Non-pigmented ciliary epithelial cell (primary cell): ENCODE measurements at places on chromosomes 1 and 21.

- no peak for DNase-seq
Observed at GRCh38 chr21:46021398-46021797, 39.8 kb downstream of the COL6A1 start.

DNA sequence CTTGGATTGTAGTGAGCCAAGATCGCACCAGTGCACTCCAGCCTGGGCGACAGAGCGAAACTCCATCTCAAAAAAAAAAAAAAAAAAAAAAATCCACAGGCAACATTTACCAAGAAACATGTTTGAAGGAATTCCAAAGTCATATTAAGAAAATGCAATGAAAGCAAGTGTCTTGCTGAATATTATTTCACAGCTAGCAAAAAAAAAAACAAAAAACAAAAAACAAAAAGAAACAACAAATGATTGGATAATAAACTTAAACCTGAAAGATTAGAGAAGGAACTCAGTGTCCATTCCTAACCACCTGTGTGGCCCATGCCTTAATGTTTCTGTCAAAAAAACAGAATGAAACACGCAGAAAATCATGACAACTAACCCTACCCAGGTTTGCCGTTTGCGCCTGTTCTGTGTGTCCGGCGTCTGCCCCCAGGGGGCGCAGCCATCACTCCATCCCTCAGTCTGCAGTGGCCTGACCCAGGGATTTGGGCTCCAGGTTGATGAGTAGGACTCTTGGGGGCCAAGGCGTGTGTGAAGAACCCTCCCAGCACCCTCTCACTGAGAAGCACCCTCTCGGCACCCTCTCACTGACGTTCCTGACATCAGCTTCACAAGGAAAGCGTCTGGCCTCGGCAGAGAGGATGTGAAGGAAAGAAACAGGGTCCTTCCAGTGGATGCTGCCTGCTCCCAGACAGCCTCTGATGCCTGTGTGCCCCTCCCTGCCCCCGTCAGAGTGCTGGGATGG lies 19.2 kb upstream of the PTTG1IP start:
- no peak for DNase-seq

DNA sequence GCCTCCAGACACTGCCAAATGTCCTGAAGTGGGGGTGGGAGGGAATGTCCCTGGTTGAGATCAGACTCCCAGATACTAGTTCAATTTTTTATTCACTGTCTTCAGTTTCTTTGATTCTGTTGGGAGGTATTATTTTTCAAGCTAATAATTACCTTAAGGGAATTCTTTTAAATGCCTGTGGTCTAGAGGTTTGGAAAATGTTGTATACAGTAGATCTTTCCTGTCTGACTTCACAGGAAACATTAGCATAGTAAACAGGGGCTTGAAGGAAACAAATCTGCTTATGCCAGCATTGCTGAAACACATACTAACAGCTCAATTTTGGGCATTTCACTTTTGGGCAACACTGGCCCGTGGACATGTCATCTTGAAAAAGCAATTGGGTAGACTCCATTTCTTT lies 84.3 kb upstream of the HP1BP3 start:
- DNase-seq = no peak

GRCh38 chr1:230509281-230509977 lies 83.3 kb upstream of the PGBD5 start:
- DNase-seq = peak; percentile 80

- no peak for DNase-seq
Observed at GRCh38 chr21:43903451-43904091, 38.5 kb downstream of the AGPAT3 start.

- no peak for DNase-seq
Observed at GRCh38 chr1:36083635-36084496, at the start of gene TEKT2. TEKT2 (plus strand) TSS chr1:36084094; CDS start chr1:36084922, 828 bp downstream.

DNA sequence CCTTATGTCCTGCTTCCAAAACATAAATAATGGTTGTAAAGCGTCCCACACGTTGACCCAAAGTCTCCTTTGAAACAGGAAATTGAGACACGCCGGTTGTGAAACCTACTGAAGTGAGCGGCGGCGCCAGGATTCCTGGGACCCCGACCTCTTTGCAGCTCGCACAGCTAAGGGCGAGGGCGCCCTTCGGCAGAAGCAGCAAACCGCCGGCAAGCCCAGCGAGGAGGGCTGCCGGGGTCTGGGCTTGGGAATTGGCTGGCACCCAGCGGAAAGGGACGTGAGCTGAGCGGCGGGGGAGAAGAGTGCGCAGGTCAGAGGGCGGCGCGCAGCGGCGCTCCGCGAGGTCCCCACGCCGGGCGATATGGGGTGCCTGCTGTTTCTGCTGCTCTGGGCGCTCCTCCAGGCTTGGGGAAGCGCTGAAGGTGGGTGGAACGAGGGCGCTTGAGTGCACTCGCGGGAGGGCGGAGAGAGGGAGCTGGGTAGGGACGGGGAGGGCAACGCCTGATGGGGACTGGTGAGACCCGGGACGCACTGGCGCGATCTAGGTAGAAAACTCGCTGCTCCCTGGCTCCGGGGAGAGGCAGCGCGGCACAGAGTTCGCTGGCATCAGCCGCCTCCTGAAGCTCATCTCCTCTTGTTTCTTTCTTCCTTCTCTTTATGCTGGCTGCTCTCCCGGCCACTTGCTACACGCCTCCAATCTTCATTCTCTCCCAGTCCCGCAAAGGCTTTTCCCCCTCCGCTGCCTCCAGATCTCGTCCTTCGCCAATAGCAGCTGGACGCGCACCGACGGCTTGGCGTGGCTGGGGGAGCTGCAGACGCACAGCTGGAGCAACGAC lies at the start of gene CD1D:
TSS of gene CD1D (plus strand) at position 155 of the 836 bp plus-strand sequence. CDS start at position 362, 207 bp downstream.
- no peak for DNase-seq

GRCh38 chr1:159318784-159319551 lies 16.8 kb downstream of the FCER1A start:
- DNase-seq = no peak

- DNase-seq = no peak
Observed at GRCh38 chr1:4053774-4054173, 153.7 kb upstream of the C1orf174 start.

DNA sequence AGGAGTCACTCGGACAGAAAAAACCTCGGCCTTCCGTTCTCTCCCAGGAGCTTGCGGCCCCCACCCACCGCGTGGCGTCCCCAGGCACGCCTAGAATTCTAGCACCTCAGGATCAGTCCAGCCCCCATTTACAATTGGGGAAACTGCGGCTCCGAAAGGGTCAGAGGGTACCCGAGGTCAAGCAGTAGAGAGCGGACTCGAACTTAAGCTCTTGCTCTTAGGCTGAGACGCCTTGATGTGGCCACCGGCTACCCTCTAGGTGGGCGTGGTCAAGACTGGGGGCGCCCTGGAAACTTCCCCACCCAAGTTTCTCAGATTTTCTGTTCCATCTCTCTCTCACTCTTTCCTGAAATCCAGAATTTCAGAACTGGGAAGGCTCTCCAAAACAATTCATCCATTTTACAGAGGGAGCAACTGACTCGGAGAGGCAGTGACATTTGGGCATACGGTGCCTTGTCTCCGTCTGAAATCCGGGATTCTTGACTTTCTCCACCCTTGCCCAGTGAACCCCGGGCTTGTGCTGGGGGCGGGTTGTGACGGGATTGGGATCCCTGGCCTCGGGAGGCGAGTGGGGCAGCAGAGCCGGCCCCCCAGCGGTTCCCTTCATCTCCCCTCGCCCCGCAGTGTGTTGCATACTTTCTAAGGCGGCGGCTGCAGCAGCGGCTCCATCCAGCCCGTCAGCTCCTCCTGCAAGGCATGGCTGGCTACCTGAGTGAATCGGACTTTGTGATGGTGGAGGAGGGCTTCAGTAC lies 777 bp downstream of the AZIN2 start:
- DNase-seq = no peak

DNA sequence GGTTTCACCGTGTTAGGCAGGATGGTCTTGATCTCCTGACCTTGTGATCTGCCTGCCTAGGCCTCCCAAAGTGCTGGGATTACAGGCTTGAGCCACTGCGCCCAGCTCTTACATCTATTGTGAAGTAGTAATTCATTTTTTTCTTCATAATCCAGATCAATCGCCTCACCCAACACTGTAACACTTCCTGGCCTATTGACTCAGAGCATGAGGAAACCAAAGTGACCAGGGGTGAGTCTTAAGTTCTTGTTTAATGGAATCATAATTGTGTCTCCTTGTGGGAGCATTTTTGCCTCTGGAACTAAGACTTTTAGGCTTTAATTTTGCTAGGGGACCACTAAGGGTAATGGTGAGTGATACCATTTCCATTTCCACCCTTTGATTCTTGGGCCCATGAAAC lies 27.4 kb downstream of the TNFSF18 start:
- no peak for DNase-seq

GRCh38 chr1:94260635-94261387 lies 23.4 kb upstream of the ARHGAP29 start:
- DNase-seq = no peak

DNA sequence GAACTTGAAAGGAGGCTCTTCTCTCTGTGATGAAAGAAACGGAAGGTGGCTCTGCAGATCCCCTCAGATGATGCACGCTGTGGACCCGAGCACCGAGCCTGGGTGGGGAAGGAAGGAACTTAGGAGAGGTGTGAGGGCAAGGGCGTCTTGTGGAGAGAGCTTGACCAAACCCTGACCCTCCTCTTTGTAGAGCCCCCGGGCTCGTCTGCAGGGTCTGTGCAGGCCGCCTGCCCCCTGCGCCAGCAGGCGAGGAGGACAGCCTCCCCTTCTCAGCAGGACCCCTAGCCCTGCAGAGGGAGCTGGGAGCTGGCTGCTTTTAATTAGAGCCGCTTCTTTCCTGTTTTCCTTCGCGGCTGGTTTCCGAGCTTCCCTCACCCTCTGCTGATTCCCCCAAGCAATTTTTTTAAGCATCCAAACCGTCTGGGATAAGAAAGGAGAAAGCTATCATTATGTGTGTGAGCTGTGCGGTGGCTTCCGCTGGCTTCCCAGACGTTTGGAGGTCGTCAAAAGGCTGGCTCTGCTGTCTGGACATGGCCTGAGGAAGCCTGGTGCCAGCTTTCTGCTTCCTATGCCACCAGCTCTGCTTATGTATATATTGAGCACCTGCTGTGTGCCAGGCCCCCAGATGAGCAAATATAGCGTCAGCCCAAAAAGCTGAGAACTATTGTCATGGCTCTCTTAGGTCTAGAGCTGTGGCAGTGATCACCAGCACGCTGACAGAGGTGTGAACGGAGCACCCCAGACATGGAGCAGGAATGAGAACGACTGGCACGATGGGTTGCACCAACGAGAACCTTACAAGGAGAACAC lies 160.2 kb upstream of the IRF2BP2 start:
- DNase-seq = no peak

- DNase-seq = no peak
Observed at GRCh38 chr21:29938776-29939103, 1.1 kb downstream of the GRIK1 start.

DNA sequence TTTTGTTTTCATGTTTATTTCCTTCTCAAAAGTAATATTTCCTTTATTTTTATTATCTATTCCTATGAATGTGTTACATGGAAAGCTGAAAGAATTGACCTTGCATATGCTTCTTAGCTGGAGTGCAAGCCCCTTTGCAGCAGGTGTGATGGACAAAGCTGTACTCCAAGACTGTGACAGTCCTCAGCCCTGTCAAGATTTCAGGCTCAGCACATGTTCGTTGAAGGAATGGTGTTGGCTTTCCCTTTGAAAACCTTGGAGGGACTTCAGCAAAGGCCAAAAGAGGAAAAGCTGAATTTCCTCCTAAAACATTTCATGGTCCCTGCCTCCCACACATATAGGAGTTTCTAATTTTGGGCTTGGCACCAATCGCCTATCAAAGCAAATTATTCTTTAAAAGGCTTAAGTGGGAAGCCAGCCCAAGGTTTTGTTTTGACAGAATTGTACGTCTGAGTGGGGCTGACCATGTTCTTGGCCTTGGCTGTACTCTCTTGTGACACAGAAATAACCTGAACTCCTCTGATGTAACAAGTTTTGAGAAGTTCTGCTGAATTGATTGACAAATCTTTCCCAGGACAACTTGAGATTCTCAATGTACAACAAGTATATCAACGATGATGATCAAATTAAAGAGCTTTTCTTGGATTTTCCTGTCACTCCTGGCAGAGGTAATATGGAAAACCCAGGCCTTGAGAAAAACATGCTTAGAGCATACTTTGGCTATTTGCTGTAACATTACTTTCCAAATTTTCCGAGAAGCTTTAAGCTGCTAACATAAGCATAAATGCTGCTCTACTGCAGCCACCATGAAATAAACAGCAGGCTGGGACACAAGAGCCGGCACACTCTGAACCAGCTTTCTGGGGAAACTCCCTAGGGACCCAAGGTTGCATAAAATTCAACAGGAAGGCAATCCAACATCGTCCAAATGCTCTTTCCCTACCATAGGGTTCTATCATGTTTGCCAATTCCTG lies 135.7 kb upstream of the ZNF648 start:
- no peak for DNase-seq

GRCh38 chr1:27380224-27380623 lies 2.9 kb downstream of the CD164L2 start:
- no peak for DNase-seq

DNA sequence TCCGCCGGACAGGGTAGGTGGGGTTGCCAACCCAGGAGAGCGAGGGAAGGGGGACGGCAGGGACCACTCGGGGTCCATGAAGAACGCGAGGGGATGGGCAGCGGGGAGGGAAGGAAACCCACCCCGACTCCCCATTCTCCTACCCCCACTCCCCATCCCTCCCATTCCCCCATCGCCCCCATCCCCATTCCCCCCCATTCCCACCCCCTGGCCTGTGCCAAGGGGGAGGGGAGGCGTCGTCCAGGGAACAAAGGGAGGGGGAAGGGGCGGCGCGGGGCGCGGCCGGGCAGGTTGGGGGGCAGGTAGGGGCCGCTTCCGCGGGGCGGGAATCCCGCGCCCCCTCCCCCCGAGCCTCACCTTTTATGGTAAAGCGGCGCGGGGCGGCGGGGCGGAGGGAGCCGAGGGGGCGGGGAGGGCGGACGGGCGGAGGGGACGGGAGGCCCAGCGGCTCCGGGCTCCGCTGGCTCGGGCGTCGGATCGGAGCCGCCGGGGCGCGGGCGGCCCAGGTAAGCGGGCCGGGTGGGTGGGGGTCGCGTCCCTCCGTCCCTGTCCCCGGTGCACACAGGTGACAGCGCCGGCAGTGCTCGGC lies at the start of gene FBLIM1:
TSS of gene FBLIM1 (plus strand) at position 453 of the 589 bp plus-strand sequence. CDS start 6,189 bp downstream, outside the sequence.
- DNase-seq = no peak

DNA sequence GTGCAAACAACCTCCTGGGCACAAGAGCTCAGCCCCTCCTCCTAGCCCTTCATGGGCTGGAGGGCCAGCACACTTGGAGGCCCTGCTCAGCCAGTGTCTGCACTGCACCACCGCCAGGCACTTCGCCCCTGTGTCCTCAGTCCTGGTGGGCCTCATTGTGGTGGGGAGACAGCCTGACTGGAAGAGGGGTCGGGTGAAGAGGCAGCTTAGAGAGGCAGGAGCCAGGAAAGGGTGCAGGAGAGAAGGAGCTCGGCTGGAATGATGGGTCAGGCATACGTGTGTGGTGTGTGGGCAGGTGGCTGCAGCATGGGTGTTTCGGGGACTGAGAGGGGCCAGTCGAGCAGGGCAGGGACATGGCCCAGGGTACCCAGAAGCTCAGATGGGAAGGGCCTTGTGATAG lies 4.1 kb downstream of the WNT3A start:
- DNase-seq = no peak

GRCh38 chr1:19313961-19314882 lies 2.1 kb downstream of the SLC66A1 start:
- DNase-seq = no peak

- no peak for DNase-seq
Observed at GRCh38 chr21:33650929-33651509, 8.7 kb downstream of the ITSN1 start.
